ENCODE measurements at places on chromosomes 1 and 21.

GRCh38 chr1:202135221-202135721, 9.3 kb downstream of the ARL8A start:
- DNase-seq = no peak

GRCh38 chr21:29557200-29557599, 258.5 kb downstream of the BACH1 start:
- no peak for DNase-seq

DNA sequence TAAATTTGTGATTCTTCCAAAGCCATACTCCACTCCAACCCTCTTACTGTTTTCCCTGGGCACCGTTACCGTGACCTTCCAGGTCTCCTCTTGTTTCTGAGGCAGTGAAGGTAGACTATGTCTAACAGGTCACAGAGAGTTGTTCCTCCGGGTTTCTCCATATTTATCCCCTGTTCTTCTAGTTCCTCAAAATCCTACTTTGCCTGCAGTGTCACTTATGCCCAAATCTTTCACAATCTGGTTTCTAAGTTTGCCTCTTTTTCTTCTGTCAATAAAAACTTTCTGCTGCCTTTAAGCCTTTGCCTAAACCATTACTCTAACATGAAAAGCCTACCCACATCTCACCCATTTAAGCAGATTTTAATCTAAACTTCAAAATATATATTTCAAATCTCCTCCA, 87.7 kb downstream of the C4BPA start:
- DNase-seq = no peak

- DNase-seq = no peak
Observed at GRCh38 chr1:83637586-83637985, 361.3 kb downstream of the TTLL7 start.

GRCh38 chr1:159986531-159986930, 32.5 kb upstream of the SLAMF9 start:
- no peak for DNase-seq

DNA sequence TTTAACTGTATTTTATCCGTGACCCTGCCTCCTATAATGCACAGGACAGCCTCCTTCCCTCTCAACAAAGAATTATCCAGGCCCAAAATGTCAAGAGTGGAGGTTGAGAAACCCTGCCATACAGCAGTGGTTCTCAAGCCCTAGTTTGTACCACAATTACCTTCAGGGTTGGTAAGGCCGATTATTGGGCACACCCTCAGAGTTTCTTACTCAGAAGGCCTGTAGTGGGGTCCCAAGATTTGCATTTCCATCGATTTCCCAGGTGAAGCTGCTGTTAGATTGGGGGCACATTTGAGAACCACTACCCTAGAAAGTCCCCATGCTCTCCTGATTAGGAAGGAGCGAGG, 400 bp upstream of the PGBD2 start:
- no peak for DNase-seq

DNA sequence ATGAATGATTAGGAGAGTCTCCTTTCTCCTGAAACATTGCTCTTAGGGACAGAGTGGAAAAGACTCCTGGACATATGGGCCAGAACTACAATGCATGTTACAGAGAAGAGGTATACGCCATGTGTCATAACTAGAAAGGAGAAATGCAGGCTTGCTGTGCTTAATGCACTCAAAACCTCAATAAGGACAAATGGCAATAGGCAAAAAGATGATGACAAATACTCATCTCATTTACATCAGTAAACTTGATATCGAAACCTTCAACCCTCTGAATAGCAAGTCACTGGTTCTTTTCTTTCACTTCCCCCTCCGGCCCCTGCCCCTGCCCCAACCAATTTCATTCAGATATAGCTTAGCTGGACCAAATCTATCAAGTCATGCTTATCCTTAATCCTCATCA, 1.9 kb upstream of the GPR88 start:
- no peak for DNase-seq

GRCh38 chr1:89271341-89272015, 1.2 kb downstream of the GBP5 start:
- DNase-seq = no peak

GRCh38 chr1:180785291-180785690, 127.4 kb upstream of the KIAA1614 start:
- DNase-seq = no peak

DNA sequence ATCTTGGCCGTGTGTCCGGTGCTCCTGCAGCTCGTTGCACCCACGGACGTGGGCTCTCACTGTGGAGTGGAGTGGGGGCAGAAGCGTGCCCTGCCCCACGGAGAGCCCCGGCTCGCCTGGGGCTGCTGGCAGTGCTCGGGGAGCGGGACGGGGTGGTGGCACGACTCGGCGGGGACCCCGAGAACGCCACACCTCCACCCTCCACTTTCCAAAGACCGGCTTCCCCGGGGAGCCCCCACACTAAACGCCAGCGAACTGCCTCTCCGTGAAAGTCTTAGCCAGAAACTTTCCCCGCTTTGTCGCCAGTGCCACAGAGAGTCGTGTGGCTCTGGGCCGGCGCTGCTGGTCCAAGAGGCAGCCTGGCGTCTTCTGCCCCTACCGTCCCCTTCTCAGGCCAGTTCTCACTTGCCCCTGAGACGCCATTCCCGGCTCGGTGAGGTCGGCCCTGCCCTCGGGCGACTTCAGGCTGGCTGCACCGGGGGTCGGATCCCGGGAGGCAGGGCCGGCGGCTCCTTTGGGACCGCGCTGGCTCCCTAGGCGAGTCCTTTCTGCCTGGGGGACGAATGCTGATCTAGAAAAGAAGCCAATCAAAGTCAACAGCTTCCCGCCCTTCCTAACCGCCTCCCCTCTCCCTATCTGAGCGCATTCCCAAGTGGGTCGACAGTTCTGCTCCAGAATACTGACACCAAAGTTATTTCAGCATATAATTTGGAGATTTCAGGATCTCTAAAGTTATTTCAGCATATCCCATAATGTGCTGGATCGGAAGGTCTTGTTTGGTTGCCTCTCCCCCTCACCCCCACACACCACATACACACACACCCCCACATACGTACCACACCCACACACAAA, 2.6 kb upstream of the SAMD13 start:
- DNase-seq = peak; percentile 4

- DNase-seq = no peak
Observed at GRCh38 chr21:31358158-31358557, 14.1 kb upstream of the TIAM1 start.

DNA sequence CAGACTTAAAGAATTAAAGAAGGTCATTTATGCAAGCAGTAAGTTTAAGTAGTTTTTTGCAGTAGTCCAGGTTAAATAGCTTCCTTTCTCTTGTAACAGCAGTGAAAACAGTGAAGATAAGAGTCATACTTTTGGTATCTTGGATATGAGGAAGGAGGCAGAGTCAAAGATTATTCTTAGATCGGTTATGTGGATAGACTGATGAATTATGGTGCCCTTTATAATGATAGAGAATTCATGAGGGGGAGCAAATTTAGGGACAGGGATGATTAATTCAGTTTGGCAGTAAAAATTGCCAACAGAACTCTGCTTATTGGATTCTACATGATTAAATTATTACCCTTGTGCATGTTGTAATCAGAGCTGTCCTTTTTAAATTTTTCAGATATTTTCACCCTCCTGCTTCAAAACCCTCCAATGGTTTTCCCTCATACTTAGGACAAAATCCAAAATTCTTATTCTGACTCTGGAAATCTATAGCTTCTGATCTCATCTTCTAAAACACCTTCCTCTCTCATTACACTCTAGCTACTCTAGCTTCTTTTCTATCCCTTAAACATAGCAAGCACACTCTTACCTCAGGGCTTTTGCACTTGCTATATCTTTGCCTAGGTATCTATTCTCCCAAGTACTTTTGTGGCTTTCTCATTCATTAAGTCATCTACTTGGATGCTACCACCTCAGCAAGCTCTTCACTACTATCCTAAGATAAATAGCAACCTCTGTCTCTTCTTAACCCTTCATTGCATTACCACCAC, 79.8 kb downstream of the PKN2 start:
- no peak for DNase-seq

DNA sequence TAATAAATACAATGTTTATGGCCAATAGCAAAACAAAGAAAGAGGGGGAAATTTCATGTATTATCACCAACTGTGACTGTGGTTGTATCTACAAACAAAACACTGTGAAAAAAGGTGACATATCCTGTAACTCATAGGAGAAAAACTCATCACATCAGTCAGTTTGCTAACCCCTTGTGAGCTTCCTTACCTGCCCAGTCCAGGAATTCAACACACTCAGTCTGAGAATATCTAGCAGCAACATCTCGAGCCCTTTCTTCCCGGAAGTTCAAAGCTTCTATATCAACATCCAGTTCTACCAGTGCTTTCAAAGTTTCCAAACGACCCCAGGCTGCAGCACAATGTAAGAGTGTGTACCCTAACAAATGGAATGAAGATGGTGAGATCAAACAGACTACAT, 11.5 kb downstream of the TEX50 start:
- DNase-seq = no peak

- DNase-seq = no peak
Observed at GRCh38 chr1:202361701-202362100, 13.2 kb downstream of the PPP1R12B start.

- DNase-seq = no peak
Observed at GRCh38 chr1:214633686-214634085, 30.7 kb downstream of the CENPF start.

DNA sequence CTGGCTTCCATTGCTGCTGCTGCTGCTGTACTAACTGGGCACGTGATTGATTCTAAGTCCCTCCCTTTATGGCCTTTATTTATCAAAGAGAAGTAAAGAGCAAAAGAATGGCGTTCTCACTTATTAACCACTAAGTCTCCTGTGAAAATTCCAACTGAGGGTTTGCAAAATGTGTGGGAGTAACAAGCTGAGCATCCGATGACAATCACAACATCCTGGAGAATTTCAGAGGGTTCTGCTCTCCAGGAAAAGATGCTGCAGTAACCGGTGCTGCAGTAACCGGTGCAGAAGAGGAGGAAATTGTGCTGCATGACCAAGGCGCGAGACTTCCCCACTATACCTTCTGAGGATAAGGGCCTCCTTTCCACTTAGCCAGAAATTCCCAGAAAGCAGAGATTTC, 12.7 kb upstream of the MX2 start:
- DNase-seq = no peak

GRCh38 chr1:239817276-239817675, 274.4 kb upstream of the FMN2 start:
- DNase-seq = no peak

DNA sequence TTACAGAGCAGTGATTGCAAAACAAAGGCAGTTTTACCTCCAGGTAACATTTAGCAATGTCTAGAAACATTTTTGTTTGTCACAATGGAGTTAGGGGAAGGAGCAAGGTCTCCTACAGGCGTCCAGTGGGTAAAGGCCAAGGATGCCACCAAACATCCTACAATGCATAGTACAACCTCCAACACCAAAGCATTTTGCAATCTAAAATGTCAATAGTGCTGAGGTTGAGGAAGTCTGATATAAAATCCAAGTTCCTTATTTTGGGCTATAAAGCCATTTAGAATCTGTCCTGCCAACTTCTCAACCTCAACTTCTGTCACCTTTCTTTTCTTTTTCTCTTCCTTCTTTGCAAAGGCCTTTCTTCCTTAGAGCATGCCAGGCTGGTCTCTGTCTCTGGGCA, 111.2 kb downstream of the FASLG start:
- DNase-seq = no peak

DNA sequence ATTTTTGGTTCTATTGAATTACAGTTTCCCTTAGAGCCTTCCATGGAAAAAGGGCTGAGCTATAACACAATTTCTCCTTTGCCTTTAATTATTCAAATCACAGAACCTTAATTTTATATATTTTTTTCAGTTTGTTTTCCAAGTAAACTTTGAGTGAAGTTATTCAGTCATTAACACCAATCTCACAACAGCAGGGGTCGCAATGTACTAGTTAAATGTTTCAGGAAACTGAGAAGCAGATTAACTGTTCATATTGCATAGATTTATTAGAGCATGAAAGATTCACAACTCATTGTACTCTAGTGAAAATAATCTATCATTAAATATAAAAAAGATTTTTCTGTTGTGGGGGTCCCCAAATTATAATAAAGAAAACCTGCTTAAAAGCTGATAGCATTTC, 64.1 kb downstream of the KIFAP3 start:
- DNase-seq = no peak

DNA sequence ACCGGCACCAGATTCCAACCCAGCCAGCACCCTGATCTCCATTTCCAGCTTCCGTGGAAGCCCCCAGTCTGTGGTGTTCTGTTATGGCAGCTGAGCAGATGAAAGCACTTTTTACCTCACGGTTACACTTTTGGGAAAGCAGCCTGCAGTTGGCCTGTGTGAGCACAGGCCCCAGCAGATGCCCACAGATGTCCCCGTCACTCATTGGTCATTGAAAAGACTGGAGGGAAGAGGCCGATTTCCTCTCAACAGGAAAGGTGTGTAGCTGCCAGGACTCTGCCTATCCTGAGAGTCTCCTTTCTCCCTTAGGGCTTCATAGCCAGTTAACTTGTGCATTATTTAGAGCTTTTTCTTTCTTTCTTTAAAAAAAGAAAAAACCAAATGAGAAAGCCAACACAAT, 123.0 kb downstream of the PCBP3 start:
- DNase-seq = no peak

DNA sequence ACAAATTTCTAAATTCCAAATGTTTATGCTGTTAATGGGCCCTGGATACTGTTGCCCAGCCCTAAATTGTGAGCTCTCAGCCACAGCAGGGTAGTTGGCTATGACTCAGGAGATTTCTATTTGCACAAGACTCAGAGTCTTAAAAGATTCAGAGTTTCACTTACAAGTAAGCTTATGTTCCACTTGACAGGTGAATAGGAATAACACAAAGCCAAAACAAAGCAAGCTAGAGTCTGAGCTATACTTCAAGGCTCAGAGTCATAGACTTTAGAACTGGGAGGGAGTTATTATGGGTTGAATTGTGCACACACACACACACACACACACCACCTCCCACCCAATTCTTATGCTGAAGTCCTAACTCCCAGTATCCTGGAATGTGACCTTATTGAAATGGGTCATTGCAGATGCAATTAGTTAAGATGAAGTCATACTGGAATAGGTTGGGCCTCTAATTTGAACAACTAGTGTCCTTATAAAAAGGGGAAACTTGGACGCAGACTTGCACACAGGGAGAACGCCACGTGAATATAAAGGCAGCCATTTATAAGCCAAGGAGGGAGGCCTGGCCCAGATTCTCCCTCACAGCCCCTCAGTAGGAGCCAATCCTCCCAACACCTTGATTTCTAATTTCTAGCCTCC, 30.2 kb downstream of the PRDX6 start:
- DNase-seq = no peak

DNA sequence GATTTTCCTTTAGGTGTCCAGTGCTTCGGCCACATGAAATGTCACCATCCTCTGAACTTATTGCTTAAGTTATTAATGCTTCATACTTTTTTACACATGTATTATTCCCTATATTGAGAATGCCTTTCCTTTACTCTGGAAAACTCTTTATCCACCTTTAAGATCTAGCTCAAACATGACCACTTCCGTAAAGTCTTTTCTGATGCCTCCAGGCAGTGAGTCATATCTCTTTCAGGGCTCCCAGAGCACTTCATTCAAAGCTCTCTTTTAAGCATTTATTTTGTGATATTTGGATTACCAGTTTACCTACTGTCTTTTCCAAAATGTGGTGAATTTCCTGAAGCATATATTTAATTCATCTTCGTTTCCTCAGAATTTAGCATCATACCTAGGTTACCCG, 178.9 kb downstream of the HS2ST1 start:
- no peak for DNase-seq
